Esophagus mucosa (tissue), 1 donor: ENCODE measurements at places on chromosomes 3 and 15.

GRCh38 chr3:64650096-64650622 is 37.6 kb downstream of the ADAMTS9 start:
- no peak for ATAC-seq

DNA sequence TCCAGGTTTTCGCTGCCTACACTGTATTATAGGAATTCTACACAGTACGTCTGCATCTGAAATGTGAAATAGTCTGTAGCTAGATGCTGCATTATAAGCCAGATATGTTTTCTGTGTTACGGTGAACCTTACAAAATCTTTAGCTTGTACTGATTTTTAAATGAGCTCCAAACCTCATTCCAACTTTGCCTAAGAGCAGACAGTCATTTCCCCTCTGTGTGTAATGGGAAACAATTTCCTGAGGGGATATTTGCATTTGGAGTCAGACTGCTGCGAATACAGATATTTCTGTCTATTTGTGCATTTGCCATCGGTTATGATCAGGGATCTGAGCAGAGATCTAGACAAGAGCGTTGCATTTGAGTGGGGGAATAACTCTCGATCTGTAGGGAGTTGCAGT is 37.5 kb downstream of the ARNT2 start:
- no peak for ATAC-seq

GRCh38 chr3:14482271-14482721 is 57.8 kb downstream of the GRIP2 start:
- ATAC-seq: peak; percentile 21

- no peak for ATAC-seq
Observed at GRCh38 chr15:77225646-77226045, 154.7 kb upstream of the TSPAN3 start.

DNA sequence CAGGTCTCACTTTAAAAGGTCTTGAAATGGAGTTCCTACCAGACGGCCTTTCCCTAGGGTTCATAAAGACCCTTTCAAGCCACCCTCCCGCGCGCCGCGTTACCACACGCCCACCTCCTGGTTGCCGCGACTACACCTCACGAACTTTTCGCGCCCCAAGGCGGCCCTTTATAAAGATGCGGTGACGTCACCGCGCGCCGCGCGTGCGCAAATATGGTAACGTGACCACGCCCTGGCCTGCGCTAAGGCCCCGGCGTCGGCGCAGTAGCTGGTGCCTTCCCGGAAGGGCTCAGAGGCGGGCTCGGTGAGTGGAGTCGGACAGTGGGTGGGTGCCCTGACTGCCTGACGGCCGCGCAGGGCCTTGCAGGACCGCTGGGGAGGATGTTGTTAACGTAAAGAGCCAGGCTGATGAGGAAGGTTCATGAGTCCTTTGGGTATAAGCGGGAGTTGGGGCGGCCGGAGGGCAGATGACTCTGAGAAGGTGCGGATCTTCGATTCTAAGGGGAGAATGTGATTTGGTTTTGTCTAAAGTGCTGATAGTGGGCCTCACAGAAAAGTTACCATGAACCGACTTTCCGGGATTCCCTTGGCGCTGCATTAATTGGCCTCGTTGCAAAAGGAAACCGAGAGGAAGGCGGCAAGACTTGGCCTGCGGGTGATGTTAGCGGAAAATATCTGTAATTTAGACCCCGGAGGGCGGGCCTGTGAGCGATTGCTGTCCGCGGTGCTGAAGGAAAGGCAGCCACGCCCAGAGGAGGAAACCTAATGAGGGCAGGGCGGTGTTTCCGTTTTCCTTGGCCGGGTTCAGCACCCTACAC is 54.4 kb downstream of the FEZF2 start:
- peak; percentile 97 for ATAC-seq

- peak; percentile 35 for ATAC-seq
Observed at GRCh38 chr3:128226795-128227395, 73.6 kb downstream of the EEFSEC start.

DNA sequence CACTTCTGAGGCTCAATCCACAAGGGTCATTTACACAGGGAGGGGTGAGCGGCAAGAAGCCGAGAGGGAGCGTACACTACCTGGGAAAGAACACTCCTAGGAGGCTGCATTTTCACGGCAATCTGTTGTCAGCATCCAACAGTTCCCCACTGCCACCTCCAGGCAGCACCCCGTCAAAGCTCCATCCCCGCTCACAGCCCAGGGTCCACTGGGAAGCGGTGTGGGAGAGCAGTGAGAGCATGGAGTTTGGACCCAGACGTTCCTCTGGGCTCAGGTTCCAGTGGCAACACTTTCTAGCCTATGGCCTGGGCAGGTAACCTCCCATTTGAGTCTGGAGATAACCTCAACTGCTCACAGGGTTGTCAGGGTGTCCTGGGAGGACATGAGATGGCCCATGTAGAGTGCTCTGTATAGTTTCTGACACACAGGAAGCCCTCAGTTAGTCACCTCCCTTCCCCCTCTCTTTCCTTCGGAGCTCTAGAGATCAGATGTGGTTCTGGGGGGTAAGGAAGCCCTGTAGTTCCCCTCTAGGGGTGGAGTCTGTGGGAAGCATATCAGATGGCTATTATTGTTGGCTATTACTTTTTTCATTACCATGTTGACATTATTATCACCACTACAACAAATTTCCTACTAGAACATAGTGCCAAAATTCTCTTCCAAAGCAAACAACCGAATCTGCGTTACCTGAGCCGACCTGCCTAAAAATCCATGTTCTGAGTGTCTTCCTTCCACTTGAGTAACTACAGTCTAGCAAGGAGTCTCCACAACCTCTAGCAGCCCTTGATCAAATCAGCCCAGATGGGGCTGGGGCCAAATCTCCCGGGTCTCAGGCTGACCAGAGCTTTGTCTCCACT is 29.1 kb downstream of the RUVBL1 start:
- no peak for ATAC-seq

GRCh38 chr3:143480344-143480743 is 360.8 kb downstream of the CHST2 start:
- no peak for ATAC-seq

GRCh38 chr3:127483902-127484591 is 106.5 kb downstream of the TPRA1 start:
- ATAC-seq: no peak

- no peak for ATAC-seq
Observed at GRCh38 chr15:41024131-41024530, 70.9 kb downstream of the CHAC1 start.

DNA sequence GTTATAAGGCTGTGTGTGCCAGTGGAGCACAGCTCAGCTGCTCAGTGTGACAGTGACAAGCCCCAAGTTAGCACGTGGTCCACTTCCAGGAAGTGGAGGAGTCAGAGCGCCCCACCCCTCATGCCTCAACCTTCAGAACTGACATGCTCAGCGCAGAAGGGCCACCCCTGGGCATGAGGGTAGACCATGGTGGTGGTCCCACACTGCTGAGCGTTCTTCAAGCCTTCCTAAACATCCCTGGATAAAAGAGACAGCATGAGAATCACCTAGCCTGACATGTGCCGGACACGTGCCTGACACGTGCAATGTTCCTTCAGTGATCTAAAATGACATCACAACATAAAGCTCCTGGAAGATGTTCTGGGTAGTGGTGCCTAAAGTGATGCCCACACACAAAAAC is 16.8 kb downstream of the ATP10A start:
- ATAC-seq: no peak

GRCh38 chr15:52013151-52013791 is 5.7 kb upstream of the MAPK6 start:
- ATAC-seq: peak; percentile 55

- no peak for ATAC-seq
Observed at GRCh38 chr3:11410564-11410963, 138.4 kb downstream of the ATG7 start.

DNA sequence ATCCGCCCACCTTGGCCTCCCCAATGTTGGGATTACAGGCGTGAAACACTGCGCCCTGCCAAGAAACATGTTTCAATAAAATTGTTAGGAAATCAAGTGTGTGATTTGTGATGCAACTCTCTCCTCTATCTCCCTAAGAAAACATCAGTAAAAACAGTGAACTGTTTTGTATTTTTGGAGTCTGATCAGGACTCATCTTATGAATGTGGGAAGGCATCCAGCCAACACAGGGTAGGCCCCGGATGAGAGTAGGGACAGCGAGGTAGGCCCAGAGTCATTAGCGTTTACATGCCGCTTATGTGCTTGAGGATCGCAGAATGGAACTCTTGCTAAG is 884 bp upstream of the GLYCTK start:
- no peak for ATAC-seq

DNA sequence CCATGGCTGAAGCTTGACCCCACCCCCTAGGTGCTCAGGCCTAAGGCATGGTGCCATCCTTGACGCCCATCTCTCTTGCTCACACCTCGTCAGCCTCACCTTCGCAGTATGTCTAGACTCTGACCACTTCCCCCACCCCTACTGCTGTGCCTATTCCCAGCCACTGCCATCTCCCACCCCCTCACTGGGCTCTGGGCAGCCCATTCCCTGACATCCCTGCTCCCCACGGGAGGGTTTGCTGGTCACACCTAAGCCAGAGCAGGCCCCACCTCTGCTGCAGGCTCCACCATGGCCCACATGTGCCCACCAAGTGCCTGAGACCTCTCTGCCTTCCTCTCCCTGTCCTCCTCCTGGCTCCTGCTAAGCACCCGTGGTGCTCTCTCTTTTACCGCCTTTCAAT is 47.7 kb upstream of the PRR23E start:
- ATAC-seq: no peak
